ENCODE measurements at places on chromosomes 5 and 9.

DNA sequence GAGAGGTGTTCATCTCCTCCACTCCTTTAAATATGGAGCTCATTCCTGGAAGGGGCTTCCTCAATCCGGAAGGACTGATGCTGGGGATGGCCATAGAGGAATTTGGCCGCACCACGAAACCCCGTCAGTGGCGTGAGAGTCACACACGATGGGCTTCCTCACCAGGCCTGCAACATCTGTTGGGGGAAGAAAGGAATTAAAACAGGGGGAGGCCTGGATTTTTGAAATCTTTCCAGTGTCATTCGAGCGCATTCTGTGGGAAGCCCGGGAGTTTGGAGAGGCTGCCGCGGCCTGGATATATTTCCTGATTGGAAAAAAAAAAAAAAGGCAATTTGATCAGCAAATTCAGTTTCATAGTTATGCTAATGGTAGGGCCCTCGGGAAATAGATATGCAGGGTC lies 76.3 kb upstream of the ORM1 start:
- DNase-seq = no peak

GRCh38 chr5:148882332-148882731 lies 55.9 kb downstream of the ADRB2 start:
- DNase-seq = no peak

- no peak for DNase-seq
These were observed 161.7 kb upstream of the KLF9 start for GRCh38 chr9:70576116-70576515.

GRCh38 chr5:150503977-150504620 lies 3.8 kb upstream of the NDST1 start:
- DNase-seq = no peak

DNA sequence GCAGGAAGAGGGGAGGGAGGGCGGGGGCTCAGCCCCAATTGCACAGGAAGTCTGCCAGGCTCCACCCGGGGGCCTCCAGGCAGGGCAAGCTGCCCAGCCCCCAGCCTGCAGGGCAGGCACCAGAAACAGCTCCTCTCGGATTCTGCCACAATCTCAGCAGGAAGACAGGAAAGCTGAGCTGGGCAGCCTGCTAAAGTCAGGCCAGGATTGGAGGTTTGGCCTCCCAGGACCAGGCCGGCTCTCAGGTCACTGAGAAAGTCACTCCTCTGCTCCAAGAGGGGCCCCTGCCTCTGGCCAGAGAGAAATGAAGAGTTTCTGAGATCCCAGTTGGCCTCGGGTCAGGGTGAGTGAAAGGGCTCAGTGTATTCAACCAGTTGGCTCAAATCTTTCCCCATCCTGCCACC lies 54.6 kb upstream of the STXBP1 start:
- no peak for DNase-seq

DNA sequence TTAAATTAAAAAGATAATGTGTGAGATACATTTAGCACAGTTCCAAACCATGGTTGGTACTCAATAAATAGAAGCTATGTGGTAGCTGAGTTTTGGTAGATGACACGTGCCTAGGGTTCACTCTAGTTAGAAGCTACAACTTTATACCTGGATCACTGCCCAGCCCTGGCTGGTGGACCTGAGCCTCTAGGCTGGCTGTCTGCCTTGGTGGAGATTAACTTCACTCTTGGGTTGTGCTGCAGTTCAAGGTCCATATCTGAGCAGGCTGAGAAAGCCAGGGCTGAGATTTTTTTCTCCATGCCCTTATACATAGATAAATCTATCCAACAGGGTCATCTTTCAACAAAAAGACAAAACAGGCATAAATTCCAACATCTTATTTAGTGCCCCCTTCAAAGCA lies 44.6 kb upstream of the SPDL1 start:
- DNase-seq = no peak

GRCh38 chr5:68178579-68178978 lies 37.0 kb upstream of the PIK3R1 start:
- DNase-seq = no peak

GRCh38 chr5:56737002-56737621 lies 78.2 kb upstream of the MAP3K1 start:
- no peak for DNase-seq

DNA sequence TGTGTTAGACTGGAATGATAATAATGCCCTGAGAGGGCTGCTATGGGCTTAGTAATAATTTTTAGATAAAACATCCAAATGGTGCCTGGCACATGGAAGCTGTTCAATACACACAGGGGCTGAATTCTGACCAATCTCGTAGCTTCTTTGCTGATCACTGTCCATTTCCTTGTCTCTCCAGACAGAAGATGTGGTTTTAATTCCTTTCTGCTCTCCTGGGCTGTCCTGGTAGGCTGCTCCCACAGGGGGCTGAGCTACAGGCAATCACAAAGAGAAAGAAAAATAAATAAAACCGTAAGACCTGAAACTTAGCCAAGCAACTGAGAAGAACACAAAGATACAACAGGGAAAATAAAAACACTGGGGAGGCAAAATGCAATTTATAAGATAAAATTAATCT lies 136.5 kb downstream of the CDK5RAP2 start:
- no peak for DNase-seq

- no peak for DNase-seq
These were observed 31.8 kb upstream of the PLCXD3 start for GRCh38 chr5:41542183-41542582.

GRCh38 chr9:79210541-79211243 lies 361.1 kb upstream of the TLE4 start:
- DNase-seq = no peak

GRCh38 chr9:69314547-69314946 lies 10.5 kb upstream of the ENTREP1 start:
- no peak for DNase-seq

DNA sequence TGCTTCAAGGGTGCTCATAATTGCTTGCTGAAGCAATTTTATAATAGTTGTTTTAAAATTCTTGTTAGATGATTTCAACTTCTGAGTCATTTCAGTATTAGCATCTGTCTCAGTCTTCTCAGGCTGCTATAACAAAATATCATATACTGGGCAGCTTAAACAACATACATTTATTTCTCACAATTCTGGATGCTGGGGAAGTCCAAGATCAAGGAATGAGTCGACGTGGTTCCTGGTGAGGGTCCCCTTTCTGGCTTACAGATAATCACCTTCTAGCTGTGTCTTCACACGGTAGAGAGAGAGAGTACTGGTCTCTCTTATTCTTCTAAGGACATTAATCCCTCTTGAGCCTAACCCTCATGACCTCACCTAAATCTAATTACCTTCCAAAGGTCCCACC lies 160.4 kb downstream of the SIL1 start:
- no peak for DNase-seq

DNA sequence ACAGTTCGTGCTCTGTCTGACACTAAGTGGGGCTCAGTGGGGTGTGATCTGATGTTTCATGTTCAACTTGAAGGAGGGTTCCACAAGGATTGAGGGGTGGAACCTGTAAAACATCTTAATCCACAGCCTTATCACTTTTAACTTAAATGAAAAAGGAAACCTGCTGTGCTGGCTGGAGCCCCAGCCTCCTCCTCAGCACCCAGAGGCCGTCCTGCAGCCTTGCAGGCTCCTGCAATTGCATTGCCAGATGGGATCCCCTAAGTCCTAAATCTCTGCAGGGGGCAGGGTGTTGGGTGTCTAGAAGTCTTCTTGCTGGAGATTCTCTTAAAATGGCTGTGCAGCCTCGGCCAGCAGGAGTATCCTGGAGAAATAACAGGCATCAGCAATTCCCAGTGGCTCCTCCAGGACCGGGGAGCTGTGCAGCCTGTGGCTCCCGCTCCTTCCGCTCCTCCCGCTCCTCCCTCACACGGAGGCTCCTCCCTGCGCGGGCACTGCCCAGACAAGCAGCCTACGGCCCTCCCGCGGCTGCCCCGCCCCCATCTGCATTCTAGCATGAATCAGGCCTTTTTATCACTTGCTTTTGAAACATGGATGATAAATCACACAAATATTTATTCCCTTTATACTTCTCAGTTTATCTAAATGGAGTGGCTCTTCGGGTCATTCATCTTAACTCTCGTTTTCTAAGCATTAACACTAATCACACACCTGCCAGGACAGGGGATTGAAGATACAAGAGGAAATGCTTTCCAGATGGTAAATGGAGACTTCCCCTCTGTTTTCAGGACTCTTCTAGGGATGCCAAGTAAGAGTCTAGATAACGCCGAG lies 131.0 kb downstream of the ADAMTS16 start:
- DNase-seq = no peak

DNA sequence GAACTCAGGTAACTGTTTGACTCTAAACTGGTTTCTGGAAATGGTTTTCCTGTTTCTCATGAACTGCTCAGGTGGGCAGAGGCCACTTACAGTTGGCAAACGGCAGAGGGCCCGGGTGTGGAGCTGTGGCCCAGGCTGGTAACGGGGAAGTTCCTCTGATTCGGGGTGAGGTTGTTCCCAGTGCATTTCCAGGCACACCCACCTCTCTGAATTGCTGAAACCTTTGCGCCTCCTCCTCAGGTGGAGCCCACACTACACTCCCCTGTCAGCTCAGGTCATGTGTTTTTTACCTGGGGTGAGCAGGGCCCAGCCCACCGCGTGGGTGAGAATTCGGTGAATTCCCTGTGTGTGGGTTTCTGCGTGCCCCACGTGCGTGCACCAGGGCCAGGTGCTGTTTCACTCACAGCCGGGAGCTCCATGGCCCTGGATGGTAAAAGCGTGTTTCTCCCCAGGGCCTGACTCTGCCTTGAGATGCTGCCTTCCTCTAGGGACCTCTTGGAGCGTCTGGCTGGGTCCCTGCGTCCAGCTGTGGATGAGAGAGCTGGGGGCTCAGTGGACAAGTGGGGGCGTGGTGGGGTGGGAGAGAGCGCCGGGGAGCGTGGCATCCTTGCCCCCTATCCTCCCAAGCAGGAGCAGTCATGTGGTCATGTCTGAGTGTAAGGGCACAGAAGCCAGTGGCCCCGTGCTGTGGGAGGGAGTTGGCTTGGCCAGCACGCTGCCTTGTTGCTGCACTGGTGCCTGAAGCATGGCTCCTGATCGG lies 33.5 kb upstream of the LPCAT1 start:
- no peak for DNase-seq

Data from NCI-H2107 (cell line).